ENCODE measurements at places on chromosomes 12 and 14. TPM values are rescaled to one million over a fixed set of nuclear protein-coding genes. Genes with fewer than 3 reads are reported as not detected.

DNA sequence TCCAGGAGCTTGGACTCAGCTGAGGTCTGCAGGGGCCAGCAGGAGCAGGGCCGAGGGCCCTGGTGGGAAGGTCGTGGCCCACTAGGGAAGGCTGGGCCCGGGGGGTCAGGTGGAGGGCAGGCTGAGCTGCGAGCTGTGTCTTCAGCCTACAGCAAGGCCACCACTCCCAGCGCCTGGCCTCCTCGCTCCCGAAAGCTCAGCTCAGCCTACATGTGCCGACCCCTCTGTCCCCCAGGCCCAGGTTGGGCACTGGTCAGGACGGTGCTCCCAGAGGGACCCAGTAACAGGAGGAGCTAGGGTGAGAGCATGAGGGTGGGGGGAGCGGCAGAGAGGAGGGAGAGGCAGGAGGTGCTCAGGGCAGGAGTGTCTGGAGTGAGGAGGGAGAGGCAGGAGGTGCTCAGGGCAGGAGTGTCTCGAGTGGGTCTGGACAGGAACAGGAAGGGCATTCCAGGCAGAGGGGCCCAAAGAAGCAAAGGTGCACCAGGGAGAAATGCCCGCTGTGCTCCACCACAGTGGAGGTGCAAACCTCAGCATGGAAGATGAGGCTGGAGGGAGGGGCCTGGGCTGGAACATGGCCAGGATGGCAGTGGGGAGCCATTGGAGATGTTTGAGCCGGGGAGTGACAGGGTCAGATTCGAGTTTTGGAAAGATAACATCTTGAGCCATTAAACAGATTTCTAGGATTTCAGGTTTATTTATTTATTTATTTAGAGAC lies 29.1 kb upstream of the GPR132 start:
- DNase-seq = no peak

- peak; percentile 84 for DNase-seq
Measured at GRCh38 chr14:22871224-22872032, at the start of gene LRP10. Gene LRP10 (plus strand): TSS chr14:22871740. CDS start chr14:22872304, 564 bp downstream.

DNA sequence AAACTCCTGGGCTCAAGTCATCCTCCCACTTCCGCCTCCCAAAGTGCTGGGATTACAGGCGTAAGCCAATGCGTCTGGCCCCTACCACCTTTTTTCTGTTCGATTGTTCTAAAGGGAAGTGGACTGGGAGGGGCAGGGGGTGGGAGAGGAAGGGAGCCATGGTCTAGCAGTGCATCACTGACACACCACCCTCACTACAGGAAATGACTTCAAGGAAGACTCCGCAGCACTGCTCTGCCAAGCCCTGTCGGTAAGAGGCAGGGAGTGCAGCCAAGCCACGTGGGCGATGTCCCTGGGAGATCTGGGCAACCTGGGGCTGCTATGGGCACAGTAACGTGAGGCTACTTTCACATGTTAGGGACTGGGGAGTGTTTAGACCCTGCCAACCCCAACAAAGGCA lies 18.0 kb downstream of the LRRC74A start:
- peak; percentile 66 for DNase-seq

GRCh38 chr14:87805315-87805723 lies 187.7 kb downstream of the GALC start:
- DNase-seq = peak; percentile 48

GRCh38 chr12:94504386-94504785 lies 44.7 kb upstream of the CEP83 start:
- no peak for DNase-seq

Gene SOAT2
- 3.1 TPM for total RNA-seq

Gene SIX6
- not detected for total RNA-seq

Gene MFAP5
- not detected for total RNA-seq

All from activated naive CD8-positive, alpha-beta T cell treated with anti-CD3 and anti-CD28 coated beads for 36 hours (primary cell).